ENCODE measurements at places on chromosomes 12 and 14.

DNA sequence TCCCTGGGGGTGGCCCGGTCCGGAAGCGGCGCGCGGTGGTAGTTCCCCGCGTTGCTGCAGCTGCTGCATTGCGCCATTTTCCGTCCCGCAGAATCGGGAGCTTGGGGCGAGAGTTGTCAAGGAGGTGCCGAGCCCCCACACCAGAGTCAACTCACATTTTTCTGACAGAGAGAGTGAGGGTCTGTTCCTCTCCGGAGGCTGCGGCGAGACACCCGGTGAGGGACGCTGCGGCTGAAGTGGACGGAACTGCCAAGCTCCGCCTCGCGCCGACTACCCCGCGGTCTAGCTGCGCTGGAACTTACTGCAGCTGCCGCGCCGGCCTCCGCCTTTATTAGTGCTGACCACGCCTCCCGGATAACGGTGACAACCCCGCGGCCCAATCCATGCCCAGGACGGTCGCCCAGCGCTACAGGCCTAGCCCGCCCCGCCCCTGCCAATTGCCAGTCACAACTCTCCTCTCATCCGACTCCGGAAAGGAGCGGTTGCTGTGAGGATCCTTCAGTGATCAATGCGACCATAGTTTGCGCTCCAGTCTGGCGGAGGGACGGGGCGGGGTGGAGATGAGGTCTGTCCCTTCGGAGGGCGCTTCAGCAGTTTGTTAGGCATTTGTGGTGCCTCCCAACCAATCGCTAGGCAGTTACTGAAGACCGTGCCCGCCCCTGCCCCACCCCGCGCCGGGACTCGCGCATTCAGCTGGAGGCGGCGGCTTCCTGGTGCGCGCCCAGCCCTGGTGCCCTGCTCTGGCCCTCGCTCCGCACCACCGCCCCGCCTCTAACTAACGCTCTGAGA is at the start of gene VAMP1:
Gene VAMP1, minus strand, starts transcription at position 303 of the 789 bp plus-strand sequence. Its CDS starts 146 bp downstream, at position 157.
- peak; percentile 89 for DNase-seq

GRCh38 chr12:15481846-15482245 is 159.5 kb downstream of the PTPRO start:
- no peak for DNase-seq

GRCh38 chr12:14156606-14157005 is 175.2 kb upstream of the GRIN2B start:
- no peak for DNase-seq

- no peak for DNase-seq
These were observed 6.5 kb downstream of the KRT79 start for GRCh38 chr12:52827499-52828090.

DNA sequence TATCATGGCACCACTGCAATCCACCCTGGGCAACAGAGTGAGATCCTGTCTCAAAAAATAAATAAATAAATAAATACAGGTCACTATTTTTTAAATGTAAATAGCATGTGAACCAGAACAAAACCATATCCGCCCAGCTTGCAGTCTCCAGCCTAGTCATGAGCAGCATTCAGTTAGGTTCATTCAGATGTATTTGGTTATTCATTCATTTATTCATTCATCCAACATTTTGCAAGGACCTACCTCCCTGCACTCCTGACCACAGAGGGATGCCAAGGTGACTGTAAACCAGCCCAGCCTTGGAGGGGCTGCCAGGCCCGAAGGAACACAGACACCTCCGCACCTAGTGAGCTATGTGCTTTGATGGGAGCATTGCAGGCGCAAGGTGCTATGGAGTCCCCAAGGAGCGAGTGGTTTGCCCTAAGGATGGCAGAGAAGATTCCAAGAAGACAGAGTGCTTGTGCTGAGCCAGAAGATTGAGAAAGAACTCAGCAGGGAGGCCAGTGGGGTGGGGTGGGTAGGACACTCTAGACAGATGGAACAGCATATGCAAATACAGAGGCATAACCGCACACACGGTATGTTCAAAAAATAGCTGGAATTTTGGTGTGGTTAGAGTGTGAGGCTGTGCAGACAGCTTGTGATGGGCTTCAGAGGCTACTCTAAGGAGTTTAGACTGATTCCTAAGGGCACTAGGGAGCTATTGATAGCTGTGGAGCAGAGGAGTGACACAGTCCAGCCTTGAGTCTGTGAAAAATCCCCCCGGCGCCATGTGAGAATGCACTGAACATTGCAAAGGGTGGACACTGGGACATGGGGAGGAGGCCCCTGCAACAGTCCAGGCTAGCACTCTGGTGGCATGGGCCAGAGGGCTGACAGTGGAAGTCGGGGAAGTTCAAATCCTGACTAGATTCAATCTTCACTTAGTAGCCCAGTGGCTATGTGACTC is 11.7 kb downstream of the DTX1 start:
- no peak for DNase-seq

GRCh38 chr12:66629138-66629870 is 49.6 kb downstream of the GRIP1 start:
- no peak for DNase-seq

GRCh38 chr14:80403036-80403435 is 191.7 kb upstream of the DIO2 start:
- DNase-seq = no peak

DNA sequence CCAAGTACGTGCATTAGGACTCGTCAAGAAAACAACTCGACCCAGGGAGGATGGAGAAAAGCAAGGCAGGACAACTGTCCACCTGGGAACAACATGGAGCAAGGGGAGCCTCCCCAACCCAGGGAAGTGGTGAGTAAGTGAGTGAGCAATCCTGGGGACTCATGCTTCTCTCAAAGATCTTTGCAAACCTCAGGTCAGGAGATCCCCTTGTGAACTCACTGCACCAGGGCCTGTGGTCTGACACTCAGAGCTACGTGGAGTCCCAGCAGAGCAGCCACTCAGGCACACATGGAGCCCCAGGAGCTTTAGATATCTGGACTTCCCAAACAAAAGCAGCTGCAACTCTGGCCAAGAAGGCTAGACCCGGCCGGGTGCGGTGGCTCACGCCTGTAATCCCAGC is 12.2 kb upstream of the OR5AU1 start:
- no peak for DNase-seq

- no peak for DNase-seq
These were observed 18.8 kb upstream of the MAGOHB start for GRCh38 chr12:10632226-10632625.

GRCh38 chr14:46404865-46405811 is 246.4 kb downstream of the RPL10L start:
- no peak for DNase-seq

- DNase-seq = no peak
These were observed 315.7 kb downstream of the TMEM132D start for GRCh38 chr12:129588142-129588541.

Data from stimulated activated CD4-positive, alpha-beta T cell treated with anti-CD3 and anti-CD28 coated beads, Interleukin-1b, Interleukin-23, amount 100 ng/mL, for 1 hour (primary cell).